ENCODE measurements at places on chromosomes 11 and 22.

DNA sequence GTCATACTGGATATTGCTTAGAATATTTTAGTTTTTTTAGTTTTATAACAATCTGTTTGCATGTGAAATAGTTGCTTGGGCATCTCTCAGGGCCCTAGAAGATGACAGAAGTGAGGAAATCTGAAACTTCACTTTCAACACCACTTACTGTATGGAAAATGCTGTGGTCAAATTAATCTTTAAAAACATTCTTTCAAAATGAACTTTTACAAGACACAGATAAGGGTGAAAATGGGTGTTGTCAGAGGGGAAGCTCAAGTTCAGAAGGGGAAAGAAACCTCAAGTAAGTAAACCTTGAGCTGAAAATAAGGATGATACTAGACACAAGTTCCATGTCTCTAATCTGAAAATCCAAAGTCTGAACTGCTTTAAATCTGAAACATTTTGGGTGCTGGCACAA is 1840.1 kb upstream of the RAG2 start:
- DNase-seq, result no peak

- DNase-seq, result no peak
Measured at GRCh38 chr11:77195071-77195755, 67.2 kb downstream of the MYO7A start.

GRCh38 chr11:12841946-12842630 is 167.0 kb upstream of the RASSF10 start:
- DNase-seq, result no peak

DNA sequence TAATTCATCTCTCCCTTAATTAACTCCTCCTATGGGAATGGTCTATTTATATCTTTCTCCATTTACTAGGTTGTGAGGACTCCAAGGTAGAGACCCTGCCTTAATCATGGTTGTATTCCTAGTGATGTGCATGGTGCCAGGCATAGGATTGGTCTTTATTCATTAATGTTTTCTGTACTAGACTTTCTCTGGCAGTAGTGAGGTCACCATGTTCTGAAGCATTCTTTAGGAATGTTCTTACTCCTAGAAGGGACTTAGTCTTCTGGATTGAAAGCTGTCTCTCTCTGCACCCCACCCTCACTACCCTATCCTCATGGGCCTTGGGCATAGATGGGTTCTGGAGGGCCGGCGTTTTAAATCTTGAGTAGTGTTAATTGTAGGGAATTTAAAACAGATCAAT is 10.6 kb upstream of the INSC start:
- DNase-seq, result no peak

- DNase-seq, result no peak
Measured at GRCh38 chr11:57214098-57214417, 23.0 kb downstream of the APLNR start.

- DNase-seq, result no peak
Measured at GRCh38 chr11:1011320-1011698, 25.2 kb downstream of the MUC6 start.
